Type B pancreatic cell (in vitro differentiated cells): ENCODE measurements at places on chromosomes 2 and 18.

DNA sequence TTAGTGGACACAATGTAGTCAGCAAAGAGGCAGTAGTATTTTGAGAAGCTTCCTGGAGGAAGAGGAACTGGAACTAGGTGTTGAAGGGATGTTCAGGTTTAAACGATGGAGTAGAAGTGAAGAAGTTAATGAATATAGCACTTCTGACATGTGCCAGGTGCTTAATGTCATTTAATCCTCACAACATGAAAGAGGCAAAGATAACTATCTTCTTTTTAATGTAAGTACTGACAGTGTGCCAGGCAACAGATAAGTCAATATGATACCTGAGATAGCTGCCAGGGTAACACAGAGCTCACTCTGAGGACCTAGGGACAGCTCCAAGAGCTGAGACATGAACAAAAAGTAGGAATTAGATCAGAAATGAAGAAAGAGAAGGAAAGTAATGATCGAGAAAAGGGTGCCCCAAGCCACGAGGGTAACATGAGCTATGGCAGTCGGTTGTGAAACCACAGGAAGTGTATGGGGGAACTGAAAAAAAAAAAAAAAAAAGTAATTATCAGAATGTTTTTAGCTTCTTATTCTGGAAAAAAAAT lies 140.7 kb downstream of the RNF144A start:
- DNase-seq = no peak

GRCh38 chr2:72738096-72738495 lies 87.7 kb downstream of the EXOC6B start:
- no peak for DNase-seq

DNA sequence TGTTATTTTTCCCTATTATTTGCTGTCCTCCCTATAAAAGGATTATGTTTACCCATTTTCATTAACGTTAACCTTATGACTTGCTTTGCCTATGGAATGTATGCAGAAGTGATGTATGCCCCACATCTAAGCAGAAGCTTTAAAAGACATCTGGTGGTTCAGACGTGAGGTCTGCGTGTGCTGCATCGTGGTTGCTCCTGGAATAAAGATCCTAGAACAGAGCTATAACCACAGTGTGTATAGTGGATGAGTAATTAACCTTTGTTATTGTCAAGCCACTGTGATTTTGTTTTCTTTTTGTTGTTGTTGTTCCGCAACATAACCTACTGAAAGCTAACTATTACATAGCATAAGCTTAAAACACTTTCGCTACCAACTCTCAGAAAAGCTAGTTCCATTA lies 20.9 kb upstream of the CFAP36 start:
- DNase-seq = no peak

DNA sequence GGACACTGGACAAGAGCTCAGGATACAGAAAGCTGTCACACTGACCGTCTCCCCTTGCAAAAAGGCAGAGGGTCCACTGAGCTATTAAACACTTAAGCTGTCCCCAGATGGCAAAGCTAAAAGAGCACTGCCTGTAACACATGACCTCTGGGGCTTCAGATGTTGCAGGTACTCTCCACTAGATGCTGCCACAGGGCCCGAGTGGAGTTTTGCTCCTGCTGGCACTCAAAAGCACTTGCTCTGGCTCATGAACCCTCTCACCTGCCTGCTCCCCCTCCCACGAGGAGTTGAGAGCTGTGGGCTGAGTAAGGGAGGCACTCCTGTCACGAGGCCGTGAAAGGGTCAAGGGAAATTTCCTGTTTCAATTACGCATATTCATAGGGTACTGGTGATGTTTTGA lies 227.9 kb downstream of the PRKCE start:
- DNase-seq = no peak

DNA sequence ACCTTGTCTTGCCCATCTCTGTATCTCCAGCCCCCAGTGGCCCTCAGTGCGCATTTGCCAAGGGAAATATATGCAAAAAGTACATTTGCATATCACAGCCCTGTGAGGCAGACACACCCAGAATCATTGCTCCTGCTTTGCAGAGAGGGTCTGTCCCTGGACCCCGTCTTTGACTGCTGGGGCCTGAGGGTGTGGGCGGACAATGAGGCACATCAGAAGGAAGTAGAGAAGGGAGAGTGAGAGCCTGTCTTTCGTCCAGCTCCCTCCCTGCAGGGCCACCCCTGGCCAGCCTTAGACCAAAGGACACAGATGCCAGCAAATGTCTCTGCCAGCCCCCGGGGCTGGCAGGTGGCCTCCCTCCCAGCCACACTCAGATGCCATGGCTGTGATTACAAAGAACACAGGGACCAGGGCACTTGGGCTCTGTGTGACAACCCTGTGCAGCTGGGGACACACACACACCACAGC lies 516.2 kb upstream of the MYT1L start:
- DNase-seq = no peak

DNA sequence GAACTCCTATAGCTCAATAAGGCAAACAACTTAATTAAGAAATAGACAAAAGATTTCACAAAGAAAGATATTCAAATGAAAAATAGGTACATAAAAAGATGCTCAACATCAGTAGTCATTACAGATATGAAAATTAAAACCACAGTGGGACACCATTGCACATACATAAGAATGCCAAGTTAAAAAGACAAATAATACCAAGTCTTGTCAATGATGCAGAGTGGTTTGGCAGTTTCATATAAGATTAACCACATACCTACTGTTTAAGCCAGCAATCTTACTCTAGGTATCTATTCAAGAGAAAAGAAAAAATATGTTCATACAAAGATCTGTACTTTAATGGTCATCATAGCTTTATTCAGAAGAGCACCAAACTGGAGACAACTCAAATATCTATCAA lies 63.5 kb upstream of the GLS start:
- no peak for DNase-seq

DNA sequence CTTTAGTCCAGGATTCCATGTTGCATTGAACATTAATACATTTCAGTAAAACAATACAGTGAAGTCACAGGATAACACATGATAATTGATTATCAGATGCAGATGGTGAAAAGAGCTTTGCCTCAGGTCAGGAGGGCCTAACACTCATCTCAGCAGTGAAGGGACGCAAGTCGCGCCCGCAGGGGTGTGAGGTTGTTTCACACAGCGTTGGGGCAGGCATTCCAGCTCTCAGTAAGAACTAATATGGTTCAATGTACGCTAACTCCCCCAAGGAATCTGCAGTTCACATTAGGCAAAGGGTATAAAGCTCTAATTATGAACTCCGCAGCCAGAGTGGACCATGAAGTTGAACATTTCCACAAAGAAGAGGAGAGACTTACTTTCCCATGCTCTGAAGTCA lies 53.1 kb upstream of the ATL2 start:
- no peak for DNase-seq

DNA sequence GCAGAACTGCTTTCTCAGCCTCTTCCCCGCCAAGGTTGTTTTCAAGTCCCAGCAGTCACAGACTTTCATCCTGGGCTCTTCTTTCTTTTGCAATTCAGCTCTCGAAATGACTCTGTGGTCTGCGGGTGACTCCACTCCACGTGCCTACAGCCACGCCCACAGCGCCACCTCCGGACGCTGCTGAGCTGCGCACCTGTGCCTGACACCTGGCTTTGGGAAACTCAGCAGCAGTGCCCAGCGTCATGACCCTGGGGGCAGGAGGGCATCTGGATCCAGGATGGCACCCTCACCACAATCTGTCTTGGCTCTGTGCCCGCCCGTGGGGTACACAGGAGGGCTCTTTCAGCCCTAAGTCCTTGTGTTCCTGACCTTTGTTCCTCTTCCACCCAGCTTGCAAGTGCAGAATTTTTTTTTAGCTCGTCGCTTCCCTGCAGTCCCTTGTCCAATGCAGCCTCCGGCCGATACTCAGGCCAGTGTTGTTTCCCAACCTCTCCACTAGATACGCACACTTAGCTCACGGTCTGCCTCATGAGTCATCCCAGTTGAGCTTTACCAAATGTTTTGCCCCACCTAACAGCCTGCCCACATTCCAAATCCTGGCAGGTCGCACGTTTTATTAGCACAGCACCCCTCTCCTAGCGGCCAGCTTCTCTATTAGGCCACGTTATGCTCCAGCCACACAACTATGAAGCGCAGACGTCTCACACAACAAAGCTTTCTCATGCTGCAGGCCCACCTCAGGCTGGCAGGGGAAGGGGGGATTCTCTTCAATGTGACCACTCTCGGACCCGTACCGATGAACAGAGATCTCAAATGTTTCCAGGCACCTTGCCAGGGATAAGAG lies 6.5 kb upstream of the CAPN10 start:
- no peak for DNase-seq

DNA sequence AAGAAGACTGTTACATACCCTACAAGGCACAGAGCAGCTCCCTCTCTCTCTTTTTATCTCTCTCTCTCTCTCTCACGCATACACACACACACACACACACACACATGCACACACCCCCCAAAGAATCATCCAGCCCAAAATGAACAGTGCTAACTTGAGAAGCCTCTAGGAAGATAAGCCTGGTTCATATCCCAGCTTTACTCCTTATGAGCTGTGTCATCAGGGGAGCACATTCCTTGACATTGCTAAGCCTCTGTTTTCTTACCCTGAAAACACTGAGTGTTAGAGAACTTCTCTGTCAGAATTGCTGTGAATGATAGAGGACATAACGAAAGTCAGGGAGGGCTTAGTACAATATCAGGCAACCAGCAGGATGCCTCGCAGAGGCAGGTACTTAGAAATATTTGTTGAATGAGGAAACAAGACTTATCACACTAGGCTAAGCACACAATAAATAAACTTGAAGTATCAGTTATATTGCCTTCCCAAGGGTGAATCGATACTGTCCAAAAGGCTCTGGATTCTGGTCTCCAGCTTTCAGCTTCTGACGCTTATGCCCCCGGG lies 725.6 kb upstream of the ID2 start:
- DNase-seq = no peak

GRCh38 chr2:238149841-238150572 lies 8.8 kb upstream of the ERFE start:
- no peak for DNase-seq

GRCh38 chr2:218671097-218671653 lies 627 bp downstream of the RNF25 start:
- DNase-seq = no peak

DNA sequence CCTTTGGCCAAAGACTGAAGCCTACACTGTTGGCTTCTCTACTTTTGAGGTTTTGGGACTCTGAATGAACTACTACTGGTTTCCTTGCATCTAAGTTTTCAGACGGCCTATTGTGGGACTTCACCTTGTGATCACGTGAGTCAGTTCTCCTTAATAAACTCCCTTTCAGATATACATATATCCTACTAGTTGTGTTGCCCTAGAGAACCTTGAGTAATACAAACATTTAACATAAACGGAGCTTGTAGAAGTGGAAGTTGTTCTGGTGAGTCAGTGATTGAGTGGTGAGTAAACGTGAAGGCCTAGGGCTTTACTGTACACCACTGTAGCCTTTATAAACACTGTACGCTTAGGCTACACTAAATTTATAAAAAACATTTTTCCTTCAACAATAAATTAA lies 107.2 kb upstream of the CDH2 start:
- DNase-seq = no peak
